NCI-H748 treated with DMSO at 0.1 percent for 48 hours (cell line): ENCODE measurements at places on chromosomes 6 and 20.

GRCh38 chr6:142331075-142331551 lies 29.3 kb downstream of the ADGRG6 start:
- no peak for DNase-seq

GRCh38 chr6:62265906-62266525 lies 20.0 kb downstream of the KHDRBS2 start:
- no peak for DNase-seq

GRCh38 chr6:157832250-157832967 lies 9.4 kb downstream of the SNX9 start:
- DNase-seq: no peak

DNA sequence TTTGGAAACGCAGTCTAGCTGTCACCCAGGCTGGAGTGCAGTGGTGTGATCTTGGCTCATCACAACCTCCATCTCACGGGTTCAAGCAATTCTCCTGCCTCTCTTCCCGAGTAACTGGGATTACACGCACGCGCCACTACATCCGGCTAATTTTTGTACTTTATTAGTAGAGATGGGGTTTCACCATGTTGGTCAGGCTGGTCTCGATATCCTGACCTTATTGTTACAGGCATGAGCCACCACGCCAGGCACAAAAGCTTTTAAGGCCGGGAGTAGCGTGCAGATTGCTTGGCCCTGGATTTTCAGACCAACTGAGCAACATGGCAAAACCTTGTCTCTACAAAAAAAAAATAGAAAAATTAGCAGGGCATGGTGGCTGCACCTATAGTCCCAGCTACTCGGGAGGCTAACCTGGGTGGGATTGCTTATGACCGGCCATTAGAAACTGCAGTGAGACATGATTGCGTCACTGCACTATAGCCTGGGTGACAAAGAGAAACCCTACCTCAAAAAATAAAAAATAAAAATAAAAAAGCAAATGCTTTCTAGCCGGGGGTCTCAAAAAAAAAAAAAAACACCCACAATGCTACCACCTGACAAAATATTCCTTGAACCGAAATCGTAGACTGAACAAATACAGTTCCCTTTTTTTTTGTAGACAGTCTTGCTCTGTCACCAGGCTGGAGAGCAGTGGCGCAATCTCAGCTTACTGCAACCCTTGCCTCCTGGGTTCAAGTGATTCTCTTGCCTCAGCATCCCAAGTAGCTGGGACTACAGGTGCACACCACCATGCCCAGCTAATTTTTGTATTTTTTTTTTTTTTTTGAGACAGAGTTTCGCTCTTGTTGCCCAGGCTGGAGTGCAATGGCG lies 15.0 kb downstream of the RBM39 start:
- DNase-seq: no peak

- DNase-seq: no peak
These were observed 201.2 kb upstream of the SMLR1 start for GRCh38 chr6:130625825-130626527.

GRCh38 chr6:41474213-41474933 lies 71.8 kb upstream of the FOXP4 start:
- DNase-seq: no peak

- peak; percentile 53 for DNase-seq
These were observed 85.2 kb upstream of the PHACTR3 start for GRCh38 chr20:59518881-59519706.

DNA sequence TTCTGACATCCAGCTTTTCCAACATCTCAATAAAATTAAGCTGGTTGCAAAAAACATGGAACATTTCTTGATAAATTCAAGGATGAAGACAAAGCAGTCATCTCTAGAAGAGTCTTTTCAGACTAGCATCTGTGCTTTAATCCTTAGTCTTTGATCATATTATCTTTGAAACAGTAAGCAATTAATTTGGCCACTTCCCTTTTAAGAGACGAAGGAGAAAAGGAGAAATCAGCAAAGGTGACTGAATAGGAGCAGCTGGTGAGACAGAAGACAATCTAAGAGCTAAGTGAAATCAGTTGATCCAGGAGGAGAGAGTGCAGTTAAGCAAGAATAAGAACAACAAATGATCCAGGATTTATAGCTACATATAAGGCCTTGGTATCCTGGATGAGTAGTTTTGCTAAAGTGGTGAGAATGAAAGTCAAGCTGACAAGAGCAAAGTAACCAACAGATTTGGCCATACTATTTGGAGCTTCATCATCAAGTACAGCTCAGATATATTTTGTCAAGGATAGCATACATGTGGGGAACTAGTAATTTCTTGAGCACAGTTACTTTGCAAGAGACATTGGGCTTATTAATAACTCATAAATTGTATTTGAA lies 215.5 kb downstream of the ADGB start:
- DNase-seq: no peak

GRCh38 chr6:111747396-111747795 lies 125.9 kb downstream of the FYN start:
- DNase-seq: no peak

GRCh38 chr20:19932170-19932667 lies 84.9 kb upstream of the NAA20 start:
- no peak for DNase-seq

GRCh38 chr6:132161283-132161682 lies 210.1 kb upstream of the CCN2 start:
- DNase-seq: no peak

- DNase-seq: no peak
These were observed 2.2 kb downstream of the MTRES1 start for GRCh38 chr6:107030151-107030550.

DNA sequence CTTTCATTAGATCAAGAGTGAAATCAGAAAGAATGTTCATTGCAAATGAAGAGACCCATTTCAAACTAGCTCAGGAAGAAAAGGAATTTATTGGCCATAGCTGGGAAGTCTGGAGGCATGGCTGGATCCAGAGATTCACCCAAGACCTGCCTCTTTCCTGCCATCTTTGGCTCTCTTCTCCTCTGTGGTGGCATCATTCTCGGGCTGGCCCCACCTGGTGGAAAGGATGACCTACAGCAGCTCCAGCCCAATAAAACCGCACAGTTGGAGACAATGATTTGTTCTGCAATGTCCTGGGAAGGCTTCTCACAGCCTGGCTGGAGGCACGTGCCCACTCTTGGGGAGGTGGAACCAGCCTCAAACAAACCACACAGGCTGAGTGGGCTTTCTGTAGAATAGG lies 18.1 kb upstream of the FERMT1 start:
- DNase-seq: no peak

DNA sequence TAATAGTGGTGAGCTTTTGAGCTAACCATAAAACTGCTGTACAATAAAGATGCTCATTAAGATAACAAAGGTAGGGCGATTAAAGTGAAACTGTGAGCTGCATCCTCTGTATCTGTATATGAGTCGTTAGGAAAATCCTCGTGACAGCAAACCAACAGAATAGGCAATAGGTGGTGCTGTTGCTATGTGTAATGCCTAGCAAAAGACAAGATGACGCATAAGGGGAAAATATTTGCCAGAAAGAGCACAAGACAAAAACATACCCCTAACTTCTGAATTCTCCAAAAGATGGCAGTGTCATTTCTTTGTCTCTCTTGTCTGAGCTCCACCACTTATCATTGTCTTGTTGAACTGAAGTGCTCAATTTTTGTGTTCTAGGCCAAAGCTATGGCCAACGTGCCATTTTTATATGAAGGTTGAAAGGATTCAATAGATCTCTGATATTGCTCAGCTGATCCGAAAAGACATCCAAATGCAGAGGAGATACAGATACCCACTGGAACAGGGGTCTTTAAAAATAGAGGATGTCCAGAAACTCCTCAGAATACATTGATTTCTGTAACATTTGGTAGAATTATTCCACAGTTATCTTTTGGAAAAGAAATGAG lies 56.3 kb upstream of the ANKEF1 start:
- peak; percentile 94 for DNase-seq

- DNase-seq: peak; percentile 42
These were observed 12.7 kb upstream of the EFHC1 start for GRCh38 chr6:52407467-52407866.

DNA sequence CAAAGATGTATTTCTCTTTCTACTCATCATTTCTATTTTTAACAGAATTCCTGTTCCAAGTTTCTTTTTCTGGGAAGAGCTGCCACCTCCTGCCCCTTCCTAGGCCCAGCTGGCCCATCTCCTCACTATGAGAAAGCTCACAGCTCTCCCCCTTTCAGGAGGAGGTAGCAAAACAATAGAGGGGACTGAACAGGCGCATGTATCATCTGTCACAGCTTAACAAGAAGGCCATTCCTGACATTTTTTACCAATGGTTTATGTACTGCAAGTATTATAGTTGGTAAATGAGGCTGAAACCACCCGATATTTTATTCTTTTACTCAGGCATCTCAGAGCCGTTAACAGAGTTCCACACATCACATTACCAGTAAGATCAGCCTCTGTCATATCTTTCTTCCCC lies 103.7 kb upstream of the MTHFD1L start:
- no peak for DNase-seq

DNA sequence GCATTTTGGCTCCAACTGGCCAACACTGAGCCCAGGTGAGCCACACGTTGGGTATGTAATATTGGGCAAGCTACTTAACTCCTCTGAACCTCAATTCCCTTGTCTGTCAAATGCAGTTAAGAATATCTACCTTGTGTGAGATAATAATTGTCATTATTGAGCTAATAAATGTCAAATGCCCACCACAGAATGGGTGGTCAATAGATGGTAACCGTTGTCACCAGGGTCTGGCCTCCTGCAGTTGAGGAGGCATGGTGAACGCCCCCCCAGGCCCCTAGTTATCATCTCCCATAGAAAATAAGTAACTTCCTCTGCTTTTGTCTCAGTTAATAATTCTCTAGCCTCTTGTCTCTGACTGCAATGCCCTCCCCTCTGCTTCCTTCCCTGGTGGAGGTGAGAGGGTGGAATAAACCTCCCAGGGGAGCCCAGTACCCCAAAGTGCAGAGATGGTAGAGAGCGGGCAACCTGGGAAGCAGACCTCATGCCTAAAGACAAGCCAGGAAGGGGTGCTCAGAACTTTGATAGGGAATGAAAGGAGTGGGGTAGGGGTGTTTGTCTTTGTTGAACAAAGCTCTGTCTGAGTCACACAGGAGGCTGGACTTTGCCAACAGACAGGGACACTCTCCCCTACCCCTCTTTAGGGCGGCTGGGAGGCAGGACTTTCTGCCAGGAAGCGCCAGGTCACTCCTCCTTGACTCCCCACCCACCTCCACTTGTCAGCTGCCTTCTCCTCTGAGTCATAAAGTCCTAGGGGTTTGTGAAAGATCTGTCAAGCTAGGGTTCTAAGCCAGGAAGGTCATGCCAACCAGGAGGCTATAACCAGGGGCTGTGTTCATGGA lies 1.3 kb upstream of the UNC5CL start:
- no peak for DNase-seq

DNA sequence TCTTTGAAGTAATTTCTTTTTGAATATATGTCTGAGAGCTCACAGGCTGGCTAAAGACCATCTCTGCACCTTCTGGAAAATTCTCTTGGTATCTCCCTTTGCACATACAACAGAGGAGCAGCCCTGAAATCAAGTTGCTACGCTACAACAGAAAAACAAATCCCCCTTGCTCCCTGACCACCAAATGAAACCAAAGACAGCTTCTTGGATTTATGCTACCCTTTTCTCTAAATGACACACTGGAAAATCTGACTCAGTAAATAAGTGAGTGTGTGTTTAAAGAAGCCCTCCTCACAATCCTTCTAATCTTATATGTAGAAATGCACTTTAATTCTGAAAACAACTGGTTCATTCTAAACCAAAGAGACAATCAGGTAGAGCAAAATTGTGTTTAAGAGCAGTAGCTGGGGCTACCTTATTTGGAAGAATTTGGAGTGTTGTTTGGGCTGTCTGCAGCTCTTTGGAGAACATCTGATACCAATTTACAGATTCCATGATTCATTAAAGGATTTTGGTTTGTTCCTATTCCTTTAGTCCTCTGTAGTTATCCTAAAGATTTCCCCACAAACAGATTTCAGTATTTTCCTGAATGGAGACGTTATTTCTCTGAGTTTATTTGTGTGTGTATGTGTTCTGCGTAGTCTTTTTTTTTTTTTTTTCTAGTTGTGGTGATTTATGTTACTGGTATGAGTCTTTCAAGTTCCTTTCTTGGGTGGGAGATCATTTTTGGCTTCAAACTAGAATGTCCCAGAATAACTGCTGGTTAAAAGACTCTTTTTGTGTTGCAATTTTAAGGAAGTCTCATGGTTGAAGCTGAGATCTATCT lies 36.4 kb upstream of the UTRN start:
- DNase-seq: no peak

- DNase-seq: no peak
These were observed 51.4 kb downstream of the KDM1B start for GRCh38 chr6:18206591-18206990.

GRCh38 chr6:135183002-135183531 lies 2.0 kb downstream of the MYB start:
- peak; percentile 50 for DNase-seq

DNA sequence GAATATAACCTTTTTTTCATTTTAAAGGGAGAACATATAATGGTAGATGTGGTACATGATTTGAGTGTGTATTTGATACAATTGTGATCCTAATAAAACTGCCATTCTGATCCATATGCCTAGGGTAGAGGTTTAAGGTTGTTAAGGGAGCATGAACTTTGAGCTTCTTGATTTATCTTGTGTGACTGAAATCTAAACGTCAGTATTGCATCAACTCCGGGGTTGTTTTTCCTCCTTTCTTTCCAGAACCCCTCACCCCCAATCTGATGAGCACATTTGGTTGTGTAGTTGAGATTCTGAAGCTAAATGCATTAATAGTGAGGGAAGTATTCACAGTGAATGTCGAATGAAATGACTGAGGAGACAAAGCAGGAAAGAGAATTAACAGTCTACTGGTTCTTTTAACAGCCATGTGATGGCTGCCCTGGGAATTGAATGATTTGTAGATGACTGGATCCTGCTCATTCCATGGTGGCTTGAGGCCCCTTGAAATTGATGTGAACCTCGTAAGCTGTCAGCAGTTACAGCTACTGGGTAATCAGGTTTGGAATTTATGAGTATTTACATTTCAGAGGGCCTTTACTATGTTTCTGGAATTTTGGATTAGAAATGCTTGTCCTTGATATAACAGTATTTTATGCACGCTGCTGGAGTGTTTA lies 44.8 kb downstream of the FARS2 start:
- no peak for DNase-seq

DNA sequence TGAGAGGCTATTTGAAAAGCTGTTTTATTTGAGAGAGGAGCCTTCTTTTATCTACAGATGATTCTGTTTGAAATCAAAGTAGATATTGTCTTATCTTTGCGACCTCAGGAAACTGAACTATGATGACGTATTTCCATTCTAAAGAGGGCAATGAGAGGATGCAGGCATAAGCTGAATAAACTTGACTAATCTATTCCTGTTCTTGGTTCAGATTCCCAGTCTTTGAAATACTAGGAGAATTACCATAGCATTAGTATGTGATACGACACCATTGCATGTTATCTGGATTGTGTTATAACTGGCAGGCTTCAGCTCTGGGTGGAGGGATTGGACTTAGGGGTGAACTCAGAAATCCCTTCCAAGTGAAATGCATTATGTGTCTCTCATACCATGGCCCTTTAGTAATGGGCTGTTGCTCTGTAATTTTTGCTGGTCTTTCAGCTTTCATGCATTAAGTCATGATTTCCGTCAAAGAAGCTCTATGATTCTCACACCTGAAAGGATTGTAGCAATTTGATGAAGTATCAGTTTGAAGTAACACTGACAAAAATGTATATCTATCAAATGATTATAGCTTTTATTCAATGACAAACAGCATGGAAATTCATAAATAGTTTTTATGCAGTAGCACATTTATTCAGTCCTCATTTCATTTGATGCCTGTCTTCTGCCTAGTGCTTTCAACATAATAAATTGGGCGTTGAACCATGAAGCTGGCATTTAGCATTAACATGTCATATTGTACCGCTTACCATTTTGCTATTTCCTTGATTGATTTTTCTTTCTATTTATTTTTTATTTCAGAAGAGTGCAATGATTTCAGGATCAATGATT lies 138.4 kb upstream of the SPACA1 start:
- no peak for DNase-seq
